ENCODE measurements at places on chromosomes 7 and 10.

GRCh38 chr10:69499726-69500689 lies 48.7 kb downstream of the TSPAN15 start:
- DNase-seq = no peak

GRCh38 chr10:115948465-115948864 lies 324.5 kb downstream of the GFRA1 start:
- no peak for DNase-seq

GRCh38 chr10:49300140-49300974 lies 1.4 kb downstream of the C10orf71 start:
- DNase-seq = no peak

GRCh38 chr10:49741108-49741995 lies 20.8 kb downstream of the OGDHL start:
- DNase-seq = no peak

DNA sequence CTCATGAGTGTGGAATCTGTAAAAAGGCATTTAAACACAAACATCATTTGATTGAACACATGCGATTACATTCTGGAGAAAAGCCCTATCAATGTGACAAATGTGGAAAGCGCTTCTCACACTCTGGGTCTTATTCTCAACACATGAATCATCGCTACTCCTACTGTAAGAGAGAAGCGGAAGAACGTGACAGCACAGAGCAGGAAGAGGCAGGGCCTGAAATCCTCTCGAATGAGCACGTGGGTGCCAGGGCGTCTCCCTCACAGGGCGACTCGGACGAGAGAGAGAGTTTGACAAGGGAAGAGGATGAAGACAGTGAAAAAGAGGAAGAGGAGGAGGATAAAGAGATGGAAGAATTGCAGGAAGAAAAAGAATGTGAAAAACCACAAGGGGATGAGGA lies 207.7 kb downstream of the ZEB1 start:
- DNase-seq = no peak

DNA sequence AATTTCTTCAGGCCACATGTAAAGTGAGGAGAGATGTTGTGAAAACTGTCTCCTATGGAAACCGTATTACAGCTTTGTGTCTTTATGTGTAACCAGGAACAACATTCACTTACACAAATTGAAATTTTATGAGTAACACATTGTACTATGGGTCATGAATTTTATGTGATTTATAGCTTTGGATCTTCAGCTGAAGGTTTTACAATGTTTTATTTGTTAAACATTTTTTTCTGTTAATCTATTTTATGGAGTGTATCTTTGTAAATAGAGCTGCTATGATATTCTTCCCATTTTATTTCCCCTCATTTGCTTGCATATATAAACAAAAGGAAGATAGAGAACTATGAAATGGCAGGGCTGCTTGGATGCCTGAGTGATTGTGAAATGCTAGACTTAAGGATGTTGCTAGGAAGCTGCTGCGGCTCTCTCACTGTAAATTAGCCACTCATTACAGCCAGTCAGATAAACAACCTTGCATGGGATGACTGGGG lies 104.5 kb upstream of the PCLO start:
- DNase-seq = no peak

- no peak for DNase-seq
Observed at GRCh38 chr7:34491899-34492298, 166.1 kb upstream of the NPSR1 start.

DNA sequence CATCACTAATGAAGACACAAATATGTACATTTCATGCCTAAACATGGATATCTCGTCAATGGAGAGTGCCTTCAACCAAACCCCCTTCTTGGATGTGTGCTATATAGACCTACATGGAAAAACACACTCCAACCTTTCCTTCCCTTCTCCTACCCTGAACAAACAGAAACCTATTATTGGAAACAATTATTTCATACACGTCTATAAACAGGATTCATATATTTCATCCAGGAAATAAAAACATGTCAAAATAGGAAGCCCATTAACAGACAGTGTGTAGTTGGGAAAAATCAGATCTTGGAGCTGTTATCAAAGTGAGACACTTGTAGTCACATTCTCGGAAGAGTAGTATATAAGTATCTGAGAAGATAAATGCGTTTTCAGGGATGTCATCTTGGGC lies 81.1 kb downstream of the NRP1 start:
- no peak for DNase-seq

DNA sequence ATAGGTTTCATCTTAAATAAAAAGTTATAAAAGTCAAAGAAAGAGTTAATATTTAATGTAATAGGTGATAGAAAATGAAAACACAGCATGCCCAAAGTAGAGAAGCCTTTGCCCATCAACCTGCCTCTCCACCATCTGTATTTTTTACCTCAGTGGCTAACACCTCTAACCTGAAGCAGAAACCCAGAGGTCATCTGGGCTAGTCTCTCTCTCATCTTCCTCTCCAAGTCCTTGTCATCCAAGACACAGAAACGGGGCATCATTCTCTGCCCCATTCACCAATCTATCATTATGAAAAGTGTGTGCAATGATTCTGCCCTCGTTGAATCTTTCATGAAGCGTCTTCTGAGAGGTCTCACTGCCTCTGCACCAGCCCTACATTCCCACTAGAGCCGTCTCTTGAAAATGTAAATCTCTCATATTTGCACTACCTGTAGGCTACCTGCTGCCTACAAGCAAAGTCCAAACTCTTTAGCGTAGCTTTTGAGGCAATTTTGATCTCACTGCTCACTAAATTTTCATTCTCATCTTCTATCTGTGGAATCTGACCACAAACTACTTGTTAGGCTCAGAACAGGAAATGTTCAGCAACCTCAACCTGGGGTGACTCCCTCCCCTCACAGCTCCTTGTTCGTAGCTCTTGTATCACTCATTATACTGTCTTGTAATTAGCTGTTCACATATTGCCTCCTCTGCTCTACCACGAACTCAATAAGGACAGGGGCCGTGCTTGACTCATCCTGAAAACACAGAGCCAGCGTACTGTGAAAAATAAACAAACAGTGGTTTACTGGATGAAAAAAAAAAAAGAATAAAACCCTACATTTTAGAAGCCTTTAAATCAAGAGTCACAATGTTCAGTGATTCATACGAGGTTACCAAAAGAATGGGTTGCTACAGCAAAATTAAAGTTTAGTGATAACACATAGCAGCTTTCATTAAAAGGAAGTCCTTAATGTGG lies 83.1 kb downstream of the CTNNA3 start:
- no peak for DNase-seq

GRCh38 chr10:29348836-29349235 lies 60.0 kb downstream of the LYZL1 start:
- DNase-seq = no peak

- no peak for DNase-seq
Observed at GRCh38 chr7:1291845-1292765, 59.4 kb downstream of the UNCX start.

GRCh38 chr7:87645446-87645845 lies 17.2 kb downstream of the RUNDC3B start:
- DNase-seq = no peak

- no peak for DNase-seq
Observed at GRCh38 chr7:134328900-134329299, 12.2 kb upstream of the SLC35B4 start.

GRCh38 chr10:63940277-63940922 lies 419.2 kb downstream of the REEP3 start:
- DNase-seq = no peak

- DNase-seq = no peak
Observed at GRCh38 chr10:43026039-43026973, 50.6 kb upstream of the RET start.

DNA sequence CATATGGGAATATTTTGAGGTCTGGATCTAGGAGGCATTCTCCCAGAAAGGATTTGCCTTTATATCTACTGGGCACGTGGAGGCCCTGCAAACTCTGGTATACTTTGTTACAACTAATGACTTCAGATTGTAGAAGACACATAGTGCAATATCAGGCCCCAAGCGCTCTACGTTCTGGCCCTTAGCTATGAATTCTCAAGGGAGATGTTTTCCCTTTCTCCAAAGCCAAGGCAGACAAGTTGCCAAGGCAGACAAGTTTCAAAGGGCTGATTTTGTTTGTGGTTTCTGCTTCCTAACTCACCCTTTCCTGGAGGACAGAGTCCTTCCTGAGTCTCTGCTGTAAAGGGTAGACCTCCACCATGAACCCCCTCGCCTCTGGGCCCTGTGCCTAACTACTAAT lies 99.4 kb upstream of the CTTNBP2 start:
- no peak for DNase-seq

- no peak for DNase-seq
Observed at GRCh38 chr10:70690589-70690988, 18.3 kb downstream of the ADAMTS14 start.

DNA sequence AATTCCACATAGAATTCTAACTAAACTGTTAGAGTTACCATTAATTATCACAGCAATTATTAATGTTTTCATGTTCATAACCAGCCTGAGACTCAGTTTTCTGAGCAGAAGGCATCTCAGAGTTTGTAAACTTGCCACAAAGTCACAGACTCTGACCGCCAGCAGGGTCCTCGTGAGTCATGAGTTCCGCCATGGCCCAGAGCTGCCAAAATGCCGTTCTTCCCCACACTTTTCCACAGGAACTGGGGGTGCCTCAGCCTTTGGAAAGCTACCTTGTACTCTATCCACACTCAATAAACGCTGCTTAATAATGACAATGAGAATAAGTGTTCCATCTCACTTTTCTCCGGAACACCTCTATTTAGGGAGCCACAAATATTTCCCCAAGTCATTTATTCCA lies 22.1 kb upstream of the INHBA start:
- DNase-seq = no peak

GRCh38 chr7:69228212-69228811 lies 370.0 kb upstream of the AUTS2 start:
- DNase-seq = no peak

DNA sequence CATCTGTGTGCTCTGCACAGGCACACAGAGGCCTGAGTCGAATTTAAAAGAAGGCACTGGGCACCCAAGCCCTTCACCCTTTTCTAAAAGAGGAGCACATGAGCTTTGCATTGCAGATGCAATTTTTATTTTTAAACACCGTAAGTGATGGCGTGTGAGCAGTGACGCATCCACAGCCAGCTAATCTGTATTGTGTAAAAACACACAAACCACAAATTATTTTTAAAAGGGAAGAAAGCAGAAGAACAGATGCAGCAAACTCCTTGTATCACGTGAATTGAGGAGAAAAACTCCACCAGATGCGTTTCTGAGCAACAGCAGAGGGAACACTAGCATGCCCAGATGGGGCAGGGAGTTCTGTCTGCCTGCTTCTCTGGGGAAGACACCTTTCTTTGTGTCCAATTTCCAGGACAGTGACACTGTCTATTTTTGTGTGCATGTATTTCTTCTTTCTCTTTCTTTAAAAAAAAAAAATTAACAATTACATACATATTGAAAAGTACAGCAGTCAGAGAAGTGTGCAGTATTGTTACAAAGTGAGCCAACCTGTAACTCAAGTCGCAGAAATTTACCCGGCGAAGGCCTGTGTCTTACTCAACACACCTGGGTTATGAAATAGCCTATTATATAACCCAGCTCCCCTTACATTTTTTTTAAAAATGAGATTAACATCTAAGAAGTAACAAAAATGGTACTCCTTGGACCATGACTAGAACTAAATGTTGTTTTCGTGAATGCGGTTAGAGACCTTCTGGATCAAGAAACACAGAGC lies 39.2 kb downstream of the EEPD1 start:
- no peak for DNase-seq

- DNase-seq = no peak
Observed at GRCh38 chr7:16326106-16326505, 95.2 kb downstream of the CRPPA start.

DNA sequence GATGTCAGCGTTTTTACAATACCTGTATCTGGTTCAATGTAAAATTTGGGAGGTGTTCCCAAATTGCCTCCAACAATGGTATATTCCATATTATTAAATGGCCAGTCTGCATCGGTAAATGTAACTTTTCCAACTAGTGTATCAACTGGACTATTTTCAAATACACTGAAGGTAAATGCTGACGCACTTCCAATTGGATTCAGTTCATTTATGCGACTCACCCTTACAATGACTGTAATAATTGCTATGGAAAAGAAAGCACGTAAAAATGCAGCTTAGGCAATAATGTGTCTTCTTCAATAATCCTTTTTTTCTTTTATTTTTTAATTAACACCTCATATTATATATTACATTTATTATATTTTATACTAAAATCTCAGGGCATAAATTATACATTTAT lies 209.1 kb downstream of the HGF start:
- DNase-seq = no peak

DNA sequence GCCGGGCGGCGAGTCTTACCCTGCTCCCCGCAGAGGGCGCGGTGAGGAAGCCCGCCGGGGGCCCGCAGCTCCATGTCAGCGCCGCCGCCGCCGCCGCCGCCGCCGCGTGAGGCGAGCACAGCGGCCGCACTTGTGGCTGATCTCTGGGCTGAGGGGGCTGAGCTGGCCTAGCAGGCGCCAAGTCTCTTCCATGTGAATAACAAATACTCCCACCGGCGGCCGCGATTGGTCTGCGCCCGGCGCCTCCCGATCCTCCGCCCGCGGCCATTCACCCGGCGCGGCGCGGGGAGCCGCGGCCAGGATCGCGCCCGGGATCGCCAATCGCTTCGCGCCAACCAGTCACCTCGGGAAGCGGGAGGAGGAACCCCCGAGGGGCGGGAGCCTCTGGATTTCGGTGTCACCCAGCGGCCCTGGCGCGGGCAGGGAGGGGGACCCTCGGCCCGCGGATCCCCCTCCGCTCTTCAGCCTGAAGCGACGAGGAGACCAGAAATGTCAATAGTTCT lies at the start of gene GRM8:
TSS of gene GRM8 (minus strand) at position 164 of the 503 bp plus-strand sequence.
- peak; percentile 10 for DNase-seq

GRCh38 chr10:99779335-99779734 lies 3.1 kb upstream of the ABCC2 start:
- no peak for DNase-seq

DNA sequence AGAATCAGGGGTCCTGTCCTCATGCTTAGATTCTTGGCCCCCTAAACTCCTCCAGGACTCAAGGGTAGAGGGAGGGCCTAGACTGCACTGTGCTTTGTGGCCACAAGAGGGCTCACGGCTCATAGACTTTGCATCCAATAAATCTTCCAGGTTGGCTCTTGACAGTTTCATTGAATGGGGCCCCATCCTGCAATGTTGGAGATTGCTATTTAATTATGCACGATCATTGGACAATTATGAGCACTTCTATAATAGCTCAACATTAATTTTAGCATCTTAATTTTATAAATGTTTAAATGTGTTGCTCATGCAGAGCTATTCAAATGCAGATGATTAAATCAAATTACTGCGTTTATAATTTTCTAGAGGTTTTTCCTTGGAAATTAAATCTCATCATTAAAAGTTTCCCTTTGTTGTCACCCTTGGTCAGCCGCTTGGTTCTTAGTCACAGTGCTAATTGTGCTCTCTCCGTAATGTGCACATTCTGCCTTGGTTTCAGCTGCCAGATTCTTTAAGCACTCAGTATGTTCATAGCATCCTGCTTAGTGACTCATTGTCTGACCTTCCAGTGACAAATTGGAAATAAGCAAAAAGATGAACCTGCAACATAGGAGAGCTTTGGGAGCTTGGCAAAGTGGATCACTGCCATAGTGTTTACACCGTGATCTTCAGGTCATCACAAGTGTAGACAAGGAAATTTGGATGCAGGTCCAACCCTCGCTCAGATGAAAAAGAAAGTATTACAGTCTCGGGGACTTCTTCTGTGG lies 33.4 kb upstream of the PLPP4 start:
- DNase-seq = no peak

- DNase-seq = no peak
Observed at GRCh38 chr7:128167042-128167701, 73.9 kb upstream of the LEP start.
